KBM-7 (cell line): ENCODE measurements at places on chromosomes 1 and 21.

- DNase-seq: no peak
These were observed 426.7 kb downstream of the RWDD3 start for GRCh38 chr1:95660736-95661135.

- DNase-seq: no peak
These were observed 467.8 kb downstream of the CAMTA1 start for GRCh38 chr1:7253118-7253480.

DNA sequence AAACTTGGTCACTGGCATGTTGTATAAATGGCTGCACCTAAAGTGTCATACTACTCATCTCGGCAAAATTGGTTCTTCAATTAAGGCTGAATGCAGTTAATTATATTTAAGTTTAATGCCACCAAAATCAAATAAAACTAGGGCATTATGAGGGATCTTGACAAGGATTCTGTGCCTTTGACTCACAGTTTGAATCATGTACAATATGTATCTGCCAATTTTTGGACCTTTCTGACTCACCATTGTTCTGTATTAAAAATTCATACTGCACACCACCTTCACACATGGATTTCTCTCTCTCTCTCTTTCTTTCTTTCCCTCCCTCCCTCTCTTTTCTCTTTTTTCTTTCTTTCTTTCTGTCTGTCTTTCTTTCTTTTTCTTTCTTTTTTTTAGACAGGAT lies 14.1 kb upstream of the STXBP3 start:
- no peak for DNase-seq

DNA sequence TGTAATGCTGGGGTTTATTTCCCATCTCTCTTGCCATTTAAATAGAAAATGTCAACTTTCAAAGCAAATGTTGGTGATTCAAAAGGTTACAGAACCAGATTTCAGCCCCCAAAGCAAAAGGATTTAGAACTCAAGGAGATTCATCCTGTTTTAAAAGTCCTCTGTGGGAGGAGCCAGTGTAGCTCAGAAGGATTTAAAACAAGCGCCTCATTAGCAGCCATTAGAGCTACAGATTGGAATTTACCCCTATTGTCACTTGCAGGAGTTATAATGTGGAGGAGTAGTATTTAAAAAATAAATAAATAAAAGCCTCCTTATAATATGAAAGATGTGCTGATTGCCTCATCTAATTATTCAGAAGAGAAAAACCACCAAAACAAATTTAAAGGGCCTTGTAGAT lies 107.8 kb downstream of the LAMC2 start:
- no peak for DNase-seq

DNA sequence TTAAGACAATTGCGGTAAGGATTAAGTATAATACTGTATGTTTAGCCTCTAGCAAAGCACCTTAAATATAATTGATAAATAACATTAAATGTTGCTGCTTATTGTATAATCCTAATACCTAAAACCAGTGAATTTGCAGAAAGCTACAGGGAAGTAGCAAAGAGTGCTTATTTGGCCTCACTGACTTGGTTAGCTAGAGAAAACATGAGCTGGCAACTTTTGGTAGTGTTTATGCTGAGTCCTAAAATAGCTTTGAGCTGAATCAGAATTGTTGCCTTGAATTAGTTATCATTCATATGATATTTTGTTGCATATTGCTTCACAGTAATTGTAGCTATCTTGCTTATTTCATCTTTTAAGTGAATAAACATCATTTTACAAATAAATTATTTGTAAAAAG lies 3.5 kb downstream of the TRIM67 start:
- no peak for DNase-seq

- DNase-seq: no peak
These were observed 294.5 kb downstream of the RRAGC start for GRCh38 chr1:38565020-38565491.

DNA sequence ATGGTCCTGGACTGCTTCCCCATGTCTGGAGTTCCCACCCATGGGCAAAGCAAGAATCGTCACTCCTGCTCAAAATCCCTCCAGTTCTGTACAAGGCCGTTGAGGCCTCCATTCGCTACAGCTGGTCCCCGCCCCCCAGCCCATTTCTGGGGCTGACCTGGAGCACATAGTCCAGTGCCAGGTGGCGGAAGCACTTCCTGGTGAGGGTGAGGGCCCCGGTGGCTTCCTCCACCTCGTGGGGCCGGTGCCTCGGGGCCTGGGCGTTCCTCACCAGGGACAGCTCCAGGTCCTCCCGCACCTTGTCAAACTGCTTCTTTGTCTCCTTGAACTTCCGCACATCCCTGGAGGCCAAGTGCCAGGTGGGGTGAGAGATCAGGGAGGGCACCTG lies 7.4 kb downstream of the ACAP3 start:
- no peak for DNase-seq

GRCh38 chr1:41849211-41849759 lies 69.4 kb downstream of the HIVEP3 start:
- DNase-seq: no peak

DNA sequence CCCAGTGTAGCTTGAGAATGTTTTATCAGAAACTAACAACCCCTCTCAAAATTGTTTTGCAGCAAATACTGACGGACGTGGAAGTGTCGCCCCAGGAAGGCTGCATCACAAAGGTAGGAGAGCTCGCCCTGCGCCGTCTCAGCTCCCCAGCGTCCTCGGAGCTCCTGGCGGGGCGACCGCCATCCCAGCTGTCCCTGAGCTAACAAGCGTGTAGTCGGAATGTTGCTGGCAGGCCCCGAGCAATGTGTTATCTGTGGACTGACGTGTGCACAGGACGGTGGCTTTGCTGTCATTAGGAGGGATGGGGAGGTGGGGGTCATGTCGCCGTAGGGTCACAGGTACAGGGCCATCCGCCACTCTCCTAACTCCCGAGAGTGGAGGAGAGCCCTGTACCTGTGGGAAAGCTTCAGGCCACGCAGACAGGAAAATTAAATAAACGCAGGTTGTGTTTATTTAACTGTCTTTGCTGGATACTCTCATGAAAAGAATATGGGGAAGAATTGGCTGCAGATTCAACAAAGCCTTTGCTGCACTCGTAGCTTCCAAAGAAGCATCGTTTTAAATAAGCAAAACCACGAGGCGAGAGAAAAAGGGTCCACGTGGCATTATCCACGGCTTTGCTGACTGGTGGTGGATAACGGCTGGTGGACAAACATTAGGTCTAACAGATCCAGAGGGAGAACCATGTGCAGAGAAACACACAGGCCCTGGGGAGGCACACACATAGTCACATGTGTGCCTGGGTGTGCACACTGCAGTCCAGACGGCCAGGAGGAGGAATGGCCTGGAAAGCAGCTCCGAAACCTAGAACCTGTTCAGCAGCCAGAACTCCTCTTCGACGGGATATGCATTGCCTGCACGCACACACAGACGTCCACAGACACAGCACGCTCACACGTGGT lies 175.3 kb downstream of the PRDM16 start:
- DNase-seq: no peak

GRCh38 chr1:62321446-62321845 lies 2.2 kb upstream of the KANK4 start:
- no peak for DNase-seq

DNA sequence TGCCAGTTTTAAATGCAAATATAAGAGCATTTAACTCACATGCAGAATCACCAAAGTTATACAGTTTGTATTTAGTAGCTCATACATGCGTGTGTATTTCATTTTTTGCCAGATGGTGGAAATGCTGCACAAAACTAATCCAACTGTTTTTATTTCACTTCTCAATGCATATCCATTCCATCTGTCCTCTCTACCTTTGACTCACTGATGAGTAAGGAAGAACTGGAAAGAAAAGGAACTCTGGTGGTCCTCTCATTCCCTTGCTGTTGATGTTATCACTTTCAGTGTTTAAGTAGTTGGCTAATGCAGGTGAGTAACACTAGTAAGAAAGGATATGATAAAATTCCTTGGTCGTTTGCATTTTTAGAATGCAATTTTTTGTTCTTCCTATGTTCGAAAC lies 5.7 kb upstream of the SLC1A7 start:
- DNase-seq: no peak

- DNase-seq: no peak
These were observed 314.0 kb downstream of the PTPRU start for GRCh38 chr1:29550119-29550841.

DNA sequence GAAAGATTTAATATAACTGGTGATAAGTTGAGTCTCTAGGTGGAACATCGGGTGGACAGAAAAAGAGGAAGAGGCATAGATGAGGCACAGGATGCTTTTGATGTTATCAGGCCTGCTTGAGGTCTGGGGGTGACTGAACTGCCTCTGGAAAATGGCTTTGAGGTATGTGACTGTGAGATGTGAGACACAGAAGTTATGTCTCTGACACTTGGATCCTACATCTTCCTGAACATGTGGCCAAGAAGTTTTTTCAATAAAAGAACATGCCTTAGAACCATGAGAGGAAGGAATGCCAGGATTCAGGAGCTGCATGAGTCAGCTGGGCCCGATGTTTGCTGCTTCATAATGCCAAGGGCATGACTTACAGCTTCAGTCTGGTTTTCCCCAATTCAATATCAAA lies 11.5 kb upstream of the AIM2 start:
- DNase-seq: peak; percentile 51

- peak; percentile 51 for DNase-seq
These were observed 791 bp upstream of the MAST2 start for GRCh38 chr1:45802343-45803298.

- DNase-seq: no peak
These were observed 152.6 kb upstream of the RNPC3 start for GRCh38 chr1:103372866-103373265.

DNA sequence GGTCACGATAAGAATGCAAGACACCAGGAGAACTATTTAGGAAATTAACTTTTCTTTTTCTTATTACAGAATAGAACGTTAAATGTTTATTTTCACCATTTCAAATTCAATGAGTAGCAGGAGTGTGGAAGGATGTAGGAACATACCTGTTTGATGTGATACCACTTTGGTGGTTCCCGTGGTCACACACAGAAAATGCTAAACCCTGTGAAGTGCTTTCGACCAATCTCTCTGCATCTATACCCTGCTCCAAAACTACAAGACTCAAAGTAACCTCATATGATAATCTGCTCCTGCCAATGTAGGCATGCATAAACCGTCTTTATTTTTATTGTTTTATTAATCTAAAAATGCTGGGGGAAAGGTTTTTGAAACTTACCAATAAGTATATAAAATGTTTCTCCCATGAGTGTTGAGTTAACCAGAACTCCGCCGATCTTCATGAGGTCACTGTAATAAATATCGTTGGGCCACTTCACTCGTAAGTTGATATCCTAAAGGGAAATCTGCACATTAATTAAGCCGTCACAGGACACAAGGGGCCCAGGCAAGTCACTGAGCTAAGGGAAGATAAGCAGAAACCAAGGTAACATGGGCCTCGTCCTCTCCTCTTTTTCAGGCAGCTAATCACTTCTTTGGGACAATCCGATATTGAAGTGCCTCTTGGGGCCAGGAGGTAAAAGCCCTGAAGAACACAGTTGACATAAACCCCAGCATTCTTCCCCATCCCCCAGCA lies 60.6 kb downstream of the SIM2 start:
- DNase-seq: no peak
